ENCODE measurements at places on chromosomes 13 and 19. TPM values are rescaled to one million over a fixed set of nuclear protein-coding genes. Genes with fewer than 3 reads are reported as not detected.

DNA sequence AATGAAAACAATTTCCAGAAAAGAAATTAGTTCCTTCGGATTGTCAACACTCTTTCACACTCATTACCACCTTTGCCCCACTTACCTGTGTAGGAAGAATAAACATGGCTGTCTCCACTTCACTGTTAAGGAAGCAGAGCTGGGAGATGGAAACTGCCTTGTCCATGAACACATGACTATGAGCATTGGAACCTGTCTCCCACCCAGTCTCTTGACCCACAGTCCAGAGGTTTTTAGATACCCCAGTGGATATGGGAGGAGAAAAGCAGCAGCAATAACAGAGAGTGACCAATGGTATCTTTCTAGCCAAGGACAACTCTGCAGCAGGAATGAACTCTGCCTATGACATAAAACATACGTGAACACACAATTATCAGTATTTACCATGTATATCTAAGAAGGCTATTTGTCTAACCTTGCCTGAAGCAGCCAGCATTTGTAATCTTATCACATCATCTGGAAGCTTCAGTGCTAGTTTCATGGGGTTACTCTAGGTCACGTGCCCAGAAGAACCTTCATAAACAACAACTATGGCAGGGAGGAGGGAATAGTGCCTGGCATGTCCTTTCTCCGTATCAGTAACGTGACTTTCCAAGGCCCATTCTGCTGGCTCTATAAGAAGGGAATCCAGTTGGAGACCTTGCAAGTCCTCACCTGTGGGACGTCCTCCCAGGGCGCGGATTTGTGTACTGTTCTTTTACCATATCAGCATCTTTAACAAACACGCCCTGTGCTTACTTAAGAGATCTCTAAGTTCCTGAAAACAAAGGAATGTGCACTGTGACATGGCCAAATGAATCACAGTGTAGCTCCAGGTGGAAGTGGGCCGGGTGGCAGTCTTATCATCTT lies 221.8 kb upstream of the UBL3 start:
- DNase-seq: peak; percentile 9

DNA sequence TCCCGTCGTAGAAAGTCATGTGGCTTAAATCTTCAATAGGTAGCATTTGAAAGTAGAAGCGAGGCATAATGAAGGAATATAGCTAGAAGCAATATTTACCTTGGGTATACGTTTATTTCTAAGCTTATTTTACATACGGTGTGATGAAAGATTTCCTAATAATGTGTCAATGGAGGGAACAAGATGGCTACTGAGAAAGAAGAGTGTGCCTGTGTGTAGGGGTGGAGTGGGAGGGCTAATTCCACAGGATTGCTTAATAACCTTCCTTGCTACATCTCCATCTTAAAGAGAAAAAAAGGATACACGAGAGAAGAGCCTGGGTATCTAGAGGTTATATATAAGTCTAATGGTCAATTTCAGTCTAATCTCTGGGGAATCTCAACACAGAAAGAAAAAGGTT lies 2.0 kb downstream of the SPART start:
- DNase-seq: no peak

The ZNF540 gene
- 0.42 TPM for total RNA-seq

The TMEM38A gene
- 20.1 TPM for total RNA-seq

GRCh38 chr13:109196948-109197347 lies 567.5 kb downstream of the MYO16 start:
- DNase-seq: no peak
